ENCODE measurements at places on chromosomes 6 and 20. TPM values are rescaled to one million over a fixed set of nuclear protein-coding genes. Genes with fewer than 3 reads are reported as not detected.

Gene LAMP5
- not detected for total RNA-seq

Gene HTR1E
- not detected for total RNA-seq

Gene ACTL10
- total RNA-seq, result 4.4 TPM

Gene IP6K3
- 5.5 TPM for total RNA-seq

Gene DNAH8
- total RNA-seq, result not detected

Gene TMC2
- not detected for total RNA-seq

Gene CD93
- 49.1 TPM for total RNA-seq

Gene BTNL2
- total RNA-seq, result not detected

Gene GPR63
- total RNA-seq, result 0.26 TPM

Gene SLC24A3
- 16.4 TPM for total RNA-seq

Gene POM121L2
- total RNA-seq, result not detected

Gene PNPLA1
- total RNA-seq, result not detected

Gene NUP153
- 14.1 TPM for total RNA-seq
